ENCODE measurements at places on chromosomes 1 and 21.

- DNase-seq: no peak
Measured at GRCh38 chr1:43978551-43979260, at the start of gene B4GALT2. TSS of gene B4GALT2 (plus strand) at chr1:43979210. CDS start at chr1:43981161, 1,951 bp downstream.

DNA sequence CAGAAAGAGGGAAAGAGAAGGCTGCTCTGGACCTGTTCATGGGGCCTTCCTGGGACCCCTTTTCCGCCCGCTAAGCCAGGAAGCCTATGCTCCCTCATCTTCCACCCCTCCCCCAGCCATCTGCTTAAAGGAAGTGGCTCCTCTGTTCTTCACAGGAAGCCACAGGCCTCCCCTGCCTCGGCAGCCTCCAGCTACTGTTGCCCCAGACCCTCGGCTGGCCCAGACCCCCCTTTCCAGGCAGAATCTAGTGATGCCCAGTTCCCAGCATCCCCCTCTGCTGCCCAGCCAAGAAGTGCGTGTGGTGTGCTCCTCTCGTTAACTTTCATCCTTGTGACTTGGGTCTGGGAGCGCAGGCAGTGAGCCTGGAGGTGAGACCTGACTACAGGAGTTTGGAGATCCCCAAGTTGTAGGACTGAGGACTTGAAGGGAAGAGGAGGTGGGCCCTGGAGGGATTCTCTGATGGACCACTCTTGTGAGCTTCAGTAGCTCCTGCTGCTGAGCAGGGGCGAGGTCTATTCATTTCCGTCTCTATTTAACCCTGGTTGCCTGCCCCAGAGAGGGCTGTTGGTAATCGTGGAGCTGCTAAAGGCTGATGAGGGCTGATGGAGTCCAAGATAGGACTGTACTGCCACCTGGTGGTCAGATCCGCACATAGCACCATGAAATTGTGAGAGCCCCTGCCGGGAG, 9.1 kb downstream of the IFI6 start:
- DNase-seq: peak; percentile 93

DNA sequence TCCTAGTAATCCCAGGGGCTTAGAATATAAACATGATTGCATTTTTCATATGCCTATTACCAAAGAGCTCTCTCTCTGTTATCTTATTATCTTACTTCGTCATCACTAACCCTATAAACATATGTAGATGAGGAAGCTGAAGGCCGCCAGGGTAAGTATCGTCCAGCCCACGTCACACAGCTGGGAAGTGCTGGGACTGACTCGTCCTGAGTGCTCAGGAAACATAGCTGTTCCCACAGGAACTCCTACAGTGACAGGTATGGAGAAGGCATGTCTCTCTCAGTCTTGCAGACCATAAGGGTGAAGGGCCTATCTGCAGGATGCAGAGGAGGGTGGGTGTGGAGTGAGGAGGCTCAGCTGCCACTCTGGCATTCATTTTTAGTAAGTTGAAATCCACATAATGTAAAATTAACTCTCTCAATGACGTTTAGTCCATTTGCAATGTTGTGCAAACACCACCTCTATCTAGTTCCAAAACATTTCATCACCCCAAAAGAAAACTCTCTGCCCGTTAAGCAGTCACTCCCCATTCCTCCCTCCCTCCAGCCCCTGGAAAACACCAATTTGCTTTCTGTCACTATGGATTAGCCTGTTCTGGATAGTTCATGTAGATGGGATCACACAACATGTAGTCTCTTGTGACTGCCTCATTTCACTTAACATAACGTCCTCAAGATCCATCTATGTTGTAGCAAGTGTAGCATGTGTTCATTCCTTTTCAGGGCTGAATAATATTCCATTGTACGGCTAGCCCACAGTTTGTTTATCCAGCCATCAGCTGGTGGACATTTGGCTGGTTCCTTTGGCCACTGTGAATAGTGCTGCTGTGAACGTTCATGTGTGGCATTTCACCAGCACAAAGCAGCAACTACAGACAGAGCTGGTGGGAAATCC, 68.3 kb downstream of the TCP10L start:
- no peak for DNase-seq

GRCh38 chr1:162551969-162552683, 9.4 kb upstream of the UAP1 start:
- no peak for DNase-seq

GRCh38 chr21:37647781-37648180, 268.5 kb downstream of the KCNJ6 start:
- no peak for DNase-seq

DNA sequence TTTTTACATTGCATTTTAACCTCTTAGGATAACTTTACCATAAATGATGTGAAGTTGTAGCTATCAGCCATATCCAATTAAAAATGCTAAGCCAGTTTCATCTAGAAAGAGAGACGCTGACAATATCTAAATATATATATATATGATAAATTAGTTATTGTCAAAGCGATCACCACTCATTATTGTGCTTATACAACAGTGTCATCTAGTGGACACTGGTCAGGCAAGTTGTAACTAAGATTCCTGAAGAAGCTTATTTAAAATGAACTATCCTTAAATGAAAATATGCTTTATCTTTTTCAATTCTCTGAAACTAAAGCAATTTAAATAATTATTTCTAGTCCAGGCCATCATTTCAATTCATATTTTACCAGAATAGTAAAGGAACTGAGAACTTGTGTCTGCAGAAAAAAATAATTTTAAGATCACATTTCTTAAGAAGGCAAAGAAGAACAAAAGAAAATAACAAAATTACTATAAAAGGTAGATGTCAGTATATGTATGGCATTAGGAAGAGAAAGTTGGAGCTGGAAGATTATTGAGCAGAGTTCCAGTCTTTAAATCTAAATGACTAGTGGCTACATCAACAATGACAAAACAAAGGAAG, 193.3 kb upstream of the SNX7 start:
- no peak for DNase-seq
